ENCODE measurements at places on chromosomes 2 and 18. TPM values are rescaled to one million over a fixed set of nuclear protein-coding genes. Genes with fewer than 3 reads are reported as not detected.

GCG gene
- not detected for total RNA-seq

GRCh38 chr2:117832905-117833613, 18.6 kb downstream of the DDX18 start:
- H3K36me3 ChIP-seq, result peaks cover 48% of the 10 kb centered on the region
- no peaks in the 10 kb centered on the region for H3K27me3 ChIP-seq
- no peak overlapping the region for H3K27ac ChIP-seq
- no peak overlapping the region for H3K4me3 ChIP-seq
- DNase-seq, result no peak

- peaks cover 39% of the 10 kb centered on the region for H3K27me3 ChIP-seq
- no peak for DNase-seq
- H3K36me3 ChIP-seq, result no peaks in the 10 kb centered on the region
- H3K4me3 ChIP-seq, result peak overlapping the region; percentile 12
- peaks cover 22% of the 10 kb centered on the region for H3K4me1 ChIP-seq
These were observed 20.4 kb downstream of the GPC1 start for GRCh38 chr2:240455647-240456446.

DNA sequence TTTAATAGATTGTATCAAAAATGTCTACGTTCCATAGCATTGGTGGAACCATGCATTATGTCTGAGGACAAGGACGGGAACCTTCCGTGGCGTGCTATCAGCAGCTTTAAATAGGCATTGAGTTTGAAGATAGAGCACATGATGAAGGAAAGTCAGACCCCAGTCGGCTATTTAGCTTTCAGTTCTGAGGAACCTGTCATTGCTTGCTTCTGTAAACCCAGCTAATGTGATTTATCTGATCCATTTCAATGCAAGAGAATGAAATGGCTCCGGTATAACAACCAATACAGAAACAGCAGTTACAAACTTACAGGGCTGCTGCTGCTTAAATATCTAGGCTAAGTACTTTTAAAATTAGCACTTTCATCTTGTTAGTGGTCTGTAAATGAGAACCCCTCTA, 503.3 kb downstream of the RNF144A start:
- H3K4me3 ChIP-seq, result no peak overlapping the region
- H3K27ac ChIP-seq, result no peak overlapping the region
- no peaks in the 10 kb centered on the region for H3K36me3 ChIP-seq
- no peak for DNase-seq
- H3K27me3 ChIP-seq, result no peaks in the 10 kb centered on the region

GRCh38 chr18:61797696-61798590, 94.9 kb downstream of the RNF152 start:
- no peak for DNase-seq
- no peak overlapping the region for H3K27ac ChIP-seq
- H3K4me3 ChIP-seq, result no peak overlapping the region
- H3K27me3 ChIP-seq, result no peaks in the 10 kb centered on the region

- no peaks in the 10 kb centered on the region for H3K27me3 ChIP-seq
- H3K4me3 ChIP-seq, result no peak overlapping the region
- no peak overlapping the region for H3K27ac ChIP-seq
- H3K4me1 ChIP-seq, result no peaks in the 10 kb centered on the region
- DNase-seq, result no peak
- no peaks in the 10 kb centered on the region for H3K36me3 ChIP-seq
These were observed 1258.0 kb upstream of the ZEB2 start for GRCh38 chr2:145777914-145778313.

Measured in lower lobe of right lung (tissue), 2 donors.